ENCODE measurements at places on chromosomes 5 and 9. TPM values are rescaled to one million over a fixed set of nuclear protein-coding genes. Genes with fewer than 3 reads are reported as not detected.

DNA sequence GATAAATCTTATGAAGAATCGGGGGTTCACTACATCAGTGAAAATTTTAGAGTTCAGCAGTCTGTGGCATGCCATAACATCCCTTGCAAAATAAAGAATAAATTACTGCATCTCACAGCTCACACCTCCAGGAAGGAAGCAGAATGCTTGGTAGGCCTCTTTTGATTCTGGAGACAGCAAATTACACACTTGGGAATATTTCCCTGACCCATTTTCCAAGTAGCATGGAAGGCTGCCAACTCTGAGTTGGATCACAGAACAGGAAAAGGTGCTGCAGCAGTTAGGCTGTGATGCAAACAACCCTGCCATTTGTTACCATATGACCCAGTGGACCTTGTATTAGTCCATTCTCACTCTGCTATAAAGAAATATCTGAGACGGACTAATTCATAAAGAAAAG is 293.5 kb downstream of the ASTN2 start:
- no peak overlapping the region for H3K27ac ChIP-seq
- H3K4me3 ChIP-seq, result no peak overlapping the region
- DNase-seq, result no peak

DNA sequence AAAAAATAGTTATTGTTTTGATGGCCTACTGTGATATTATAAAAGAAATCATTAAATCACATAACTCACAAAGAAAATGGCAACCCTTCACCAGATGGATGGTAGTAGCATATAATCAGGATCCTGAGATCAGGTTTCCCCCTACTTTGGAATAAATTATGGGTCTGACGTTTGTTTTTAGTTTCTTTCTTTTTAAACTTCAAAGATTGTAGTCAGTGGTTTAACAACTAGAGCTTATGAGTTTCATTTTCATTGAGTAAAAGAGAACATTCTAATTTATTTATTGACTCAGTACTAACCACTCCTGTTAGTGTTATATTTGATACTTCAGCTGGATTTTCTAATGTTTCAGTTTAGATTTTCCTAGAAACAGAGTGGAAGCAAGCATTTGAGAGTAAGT is 218.0 kb upstream of the PCSK5 start:
- no peaks in the 10 kb centered on the region for H3K4me1 ChIP-seq
- no peaks in the 10 kb centered on the region for H3K36me3 ChIP-seq
- DNase-seq, result no peak
- no peak overlapping the region for H3K27ac ChIP-seq

PCDH12 gene
- total RNA-seq, result not detected

DNA sequence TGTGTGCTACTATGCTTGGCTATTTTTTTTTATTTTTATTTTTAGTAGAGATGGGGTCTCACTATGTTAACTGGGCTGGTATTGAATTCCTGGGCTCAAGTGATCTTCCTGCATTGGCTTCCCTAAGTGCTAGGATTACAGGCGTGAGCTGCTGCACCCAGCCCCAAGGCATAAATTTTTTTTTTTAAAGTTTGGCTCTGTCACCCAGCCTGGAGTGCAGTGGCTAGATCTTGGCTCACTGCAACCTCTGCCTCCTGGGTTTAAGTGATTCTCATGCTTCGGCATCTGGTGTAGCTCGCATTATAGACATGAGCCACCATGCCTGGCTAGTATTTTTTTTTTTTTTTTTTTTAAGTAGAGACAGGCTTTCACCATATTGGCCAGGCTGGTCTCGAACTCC is 70.3 kb downstream of the RAB24 start:
- H3K27me3 ChIP-seq, result no peaks in the 10 kb centered on the region
- DNase-seq, result no peak
- no peak overlapping the region for H3K27ac ChIP-seq
- no peak overlapping the region for H3K4me3 ChIP-seq
- no peaks in the 10 kb centered on the region for H3K4me1 ChIP-seq
- H3K36me3 ChIP-seq, result peaks cover 8% of the 10 kb centered on the region

GRCh38 chr5:12652201-12652600 is 748.0 kb upstream of the CTNND2 start:
- H3K4me1 ChIP-seq, result no peaks in the 10 kb centered on the region
- H3K27me3 ChIP-seq, result no peaks in the 10 kb centered on the region
- H3K27ac ChIP-seq, result no peak overlapping the region
- no peak for DNase-seq
- no peak overlapping the region for H3K4me3 ChIP-seq

DNA sequence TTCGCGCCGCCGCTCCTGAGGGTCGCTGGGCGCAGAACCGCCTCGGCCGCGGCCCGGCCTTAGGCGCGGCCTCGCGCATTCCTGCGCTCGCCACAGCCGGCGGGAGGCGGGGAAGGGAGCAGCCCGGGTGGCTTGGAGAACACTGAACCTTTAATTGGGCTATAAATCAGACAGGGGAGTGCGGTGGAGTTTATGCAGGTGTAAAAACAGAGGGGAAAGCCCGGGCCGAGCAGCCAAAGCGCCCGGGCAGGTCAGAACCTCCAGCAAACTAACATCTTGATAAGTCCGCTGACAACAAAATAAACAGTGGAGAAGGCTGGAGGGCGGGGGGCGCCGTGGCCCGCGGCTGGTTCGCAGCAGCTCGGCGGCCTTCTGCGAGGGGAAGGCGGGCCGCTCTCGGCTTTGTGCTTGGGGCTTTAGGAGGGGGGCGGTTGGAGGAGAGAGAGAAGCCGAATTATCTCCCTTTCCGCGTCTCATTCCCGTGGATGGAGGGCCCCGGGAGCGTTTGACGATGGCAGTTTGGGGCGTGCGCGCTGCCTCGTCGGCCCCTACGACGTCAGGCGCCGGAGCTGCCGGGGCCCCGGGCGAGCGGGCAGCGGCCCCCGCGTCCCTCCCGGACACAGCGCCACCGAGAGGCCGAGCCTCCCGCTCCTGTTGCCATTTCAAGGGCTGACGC is 11.3 kb downstream of the FOXD1 start:
- DNase-seq, result peak; percentile 51
- H3K4me3 ChIP-seq, result no peak overlapping the region
- H3K27me3 ChIP-seq, result peaks cover 66% of the 10 kb centered on the region
- peaks cover 10% of the 10 kb centered on the region for H3K4me1 ChIP-seq
- no peaks in the 10 kb centered on the region for H3K36me3 ChIP-seq

DNA sequence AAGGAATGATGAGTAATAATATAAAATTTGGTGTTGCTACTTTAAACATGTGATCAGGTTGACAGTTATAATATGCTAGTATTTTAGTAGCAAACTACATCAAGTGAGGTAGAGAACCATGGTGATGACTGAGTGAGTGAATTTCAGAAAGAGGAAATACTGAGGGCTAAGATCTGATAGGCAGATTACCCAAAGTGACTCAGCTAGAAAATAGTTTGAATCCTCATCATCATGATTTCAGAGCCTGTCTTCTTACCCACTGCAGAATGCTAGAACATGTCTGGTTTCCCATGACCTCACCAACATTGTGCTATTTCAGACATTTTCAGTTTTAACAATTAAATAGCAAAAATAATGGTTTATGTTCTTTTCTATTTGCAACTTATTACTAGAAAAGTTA is 602.1 kb downstream of the TAF11L14 start:
- H3K27ac ChIP-seq, result no peak overlapping the region
- no peak for DNase-seq
- H3K36me3 ChIP-seq, result no peaks in the 10 kb centered on the region
- no peaks in the 10 kb centered on the region for H3K27me3 ChIP-seq

DNA sequence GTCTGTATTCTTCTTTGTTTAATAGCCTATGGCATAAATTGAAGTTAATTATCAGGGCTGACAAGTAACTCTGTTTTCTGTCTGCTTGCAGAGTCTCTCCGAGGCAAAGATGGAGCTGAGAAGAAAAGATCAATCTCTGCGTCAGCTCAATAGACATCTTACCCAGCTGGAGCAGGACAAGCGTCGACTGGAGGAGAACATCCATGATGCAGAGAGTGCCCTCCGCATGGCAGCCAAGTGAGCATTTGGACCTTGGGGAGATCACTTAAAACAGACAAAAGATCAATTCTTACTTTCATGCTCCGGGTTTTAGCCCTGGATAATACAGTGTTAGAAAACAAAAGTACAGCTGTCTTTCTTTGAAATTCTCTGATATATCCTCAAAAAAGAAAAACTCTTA is 293.8 kb downstream of the CCDC171 start:
- H3K4me3 ChIP-seq, result no peak overlapping the region
- no peak overlapping the region for H3K27ac ChIP-seq
- DNase-seq, result no peak
- no peaks in the 10 kb centered on the region for H3K27me3 ChIP-seq
- no peaks in the 10 kb centered on the region for H3K4me1 ChIP-seq

DNA sequence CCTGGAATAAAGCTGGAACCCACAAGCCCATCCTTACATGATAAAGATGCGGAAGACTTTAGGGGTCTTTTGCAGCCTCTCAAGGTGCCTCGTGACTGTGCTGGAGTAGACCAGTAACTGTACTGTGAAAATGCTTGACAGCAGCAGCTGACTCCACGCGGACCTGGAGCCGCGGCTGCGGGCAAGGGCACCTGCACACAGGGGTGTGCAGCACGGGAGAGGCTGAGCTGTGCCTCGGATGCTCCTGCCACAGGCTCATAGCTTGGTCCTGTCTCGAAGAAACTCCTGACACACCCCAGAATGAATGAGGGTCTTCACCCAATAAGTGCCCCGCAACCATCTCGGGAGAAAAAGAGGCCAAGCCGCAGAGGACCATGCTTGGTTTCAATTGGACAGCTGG is 40.3 kb upstream of the CEP72 start:
- no peak for DNase-seq
- peaks cover 22% of the 10 kb centered on the region for H3K27me3 ChIP-seq
- H3K4me1 ChIP-seq, result no peaks in the 10 kb centered on the region
- no peak overlapping the region for H3K4me3 ChIP-seq
- no peak overlapping the region for H3K27ac ChIP-seq

GRCh38 chr5:103667068-103667467 is 104.5 kb upstream of the NUDT12 start:
- H3K27ac ChIP-seq, result no peak overlapping the region
- no peaks in the 10 kb centered on the region for H3K27me3 ChIP-seq
- no peak overlapping the region for H3K4me3 ChIP-seq
- H3K4me1 ChIP-seq, result no peaks in the 10 kb centered on the region
- H3K36me3 ChIP-seq, result no peaks in the 10 kb centered on the region

ENTPD2 gene
- total RNA-seq, result not detected

DNA sequence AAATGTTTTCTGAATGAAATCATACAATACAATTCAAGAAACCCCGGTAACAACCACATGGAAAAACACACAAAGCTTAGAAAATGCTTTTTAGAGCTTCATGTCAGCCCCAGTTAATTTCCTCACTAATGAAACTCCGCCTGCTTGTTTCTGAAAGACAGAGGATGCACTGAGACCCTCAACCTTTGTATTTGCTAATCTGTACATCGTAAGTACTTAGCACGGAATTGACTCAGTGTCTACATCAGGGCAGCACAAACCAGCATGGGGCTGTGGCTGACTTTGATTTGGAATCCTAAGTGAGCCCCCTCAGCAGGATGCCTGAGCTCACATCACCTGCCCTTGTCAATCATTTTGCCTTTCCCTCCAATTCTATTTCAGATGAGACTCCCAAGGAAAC is 499.1 kb upstream of the MPDZ start:
- no peak overlapping the region for H3K4me3 ChIP-seq
- no peak for DNase-seq
- H3K4me1 ChIP-seq, result no peaks in the 10 kb centered on the region
- no peaks in the 10 kb centered on the region for H3K27me3 ChIP-seq

DNA sequence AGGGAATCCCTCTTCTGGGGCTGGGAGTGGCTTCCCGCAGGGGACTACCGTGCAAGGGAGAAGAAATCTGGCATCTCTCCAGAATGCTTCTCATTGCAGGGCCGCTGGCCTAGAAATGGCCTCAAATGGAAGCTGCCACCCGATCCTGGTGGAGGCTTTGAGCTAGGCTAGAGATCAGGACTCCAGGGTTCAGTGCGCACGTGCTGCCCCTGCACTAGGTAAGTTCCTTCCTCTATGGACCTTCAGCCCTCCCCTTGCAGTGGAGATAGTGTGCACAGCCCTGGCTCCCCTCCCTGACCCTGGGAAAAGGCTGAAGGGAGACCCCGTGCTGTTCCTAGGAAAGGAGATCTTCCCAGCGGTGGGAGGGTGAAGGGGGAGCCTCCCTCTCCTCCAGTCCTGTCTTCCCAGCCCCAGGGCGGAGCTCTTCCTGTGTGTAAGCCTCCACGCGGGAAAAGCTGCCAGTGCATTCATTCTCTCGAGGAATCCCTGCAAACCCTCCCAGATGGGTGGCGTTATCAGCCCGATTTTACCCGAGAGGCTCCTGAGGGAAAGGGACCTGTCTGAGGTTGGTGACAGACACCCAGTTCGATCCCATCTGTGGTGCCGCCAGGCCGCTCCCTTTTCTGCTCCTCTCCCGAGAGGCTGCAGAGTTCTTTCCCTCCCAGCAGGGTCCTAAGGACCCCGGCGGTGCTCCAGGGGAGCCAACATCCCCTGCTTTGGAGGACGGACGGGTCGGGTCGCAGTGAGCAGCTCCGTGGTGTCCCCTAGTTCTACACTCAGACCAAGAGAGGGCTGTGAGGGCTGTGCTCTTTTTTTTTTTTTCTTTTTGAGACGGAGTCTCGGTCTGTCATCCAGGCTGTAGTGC is 1.4 kb upstream of the CERCAM start:
- H3K4me1 ChIP-seq, result peaks cover 20% of the 10 kb centered on the region
- peaks cover 7% of the 10 kb centered on the region for H3K27me3 ChIP-seq
- no peak overlapping the region for H3K4me3 ChIP-seq
- H3K27ac ChIP-seq, result no peak overlapping the region

GRCh38 chr5:180114304-180115003 is 42.9 kb upstream of the RNF130 start:
- no peaks in the 10 kb centered on the region for H3K27me3 ChIP-seq
- H3K4me3 ChIP-seq, result no peak overlapping the region
- H3K4me1 ChIP-seq, result no peaks in the 10 kb centered on the region
- DNase-seq, result no peak

- H3K27ac ChIP-seq, result no peak overlapping the region
- no peaks in the 10 kb centered on the region for H3K36me3 ChIP-seq
- peaks cover 3% of the 10 kb centered on the region for H3K4me1 ChIP-seq
- H3K4me3 ChIP-seq, result no peak overlapping the region
- DNase-seq, result no peak
- H3K27me3 ChIP-seq, result no peaks in the 10 kb centered on the region
These were observed 30.0 kb downstream of the ARHGEF37 start for GRCh38 chr5:149611326-149611725.

DNA sequence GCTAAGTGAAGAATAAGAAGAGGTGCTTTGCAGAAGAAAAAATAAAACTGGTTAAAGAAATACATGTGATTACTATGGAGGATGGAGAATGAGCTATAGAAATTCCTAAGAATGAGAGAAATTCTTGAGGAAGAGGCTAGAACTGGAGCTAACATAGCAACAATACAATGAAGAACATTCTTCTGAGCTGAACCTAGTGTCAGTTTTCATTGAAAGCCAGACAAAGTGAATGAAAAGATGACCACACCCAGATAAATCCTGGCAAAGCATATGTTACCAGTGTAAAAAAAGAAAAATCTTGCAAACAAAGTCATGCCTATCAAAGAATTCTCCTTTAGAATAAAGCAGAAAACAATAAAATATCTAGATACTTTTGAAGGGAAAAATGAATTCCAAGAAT is 39.6 kb downstream of the SGCD start:
- H3K27me3 ChIP-seq, result peaks cover 3% of the 10 kb centered on the region
- H3K27ac ChIP-seq, result no peak overlapping the region
- H3K36me3 ChIP-seq, result no peaks in the 10 kb centered on the region
- no peak for DNase-seq

GRCh38 chr5:84191281-84191680 is 193.4 kb downstream of the EDIL3 start:
- H3K4me3 ChIP-seq, result no peak overlapping the region
- no peaks in the 10 kb centered on the region for H3K36me3 ChIP-seq
- no peaks in the 10 kb centered on the region for H3K27me3 ChIP-seq
- no peak overlapping the region for H3K27ac ChIP-seq

SLCO6A1 gene
- not detected for total RNA-seq

GRCh38 chr5:22908129-22908528 is 55.0 kb upstream of the CDH12 start:
- no peak overlapping the region for H3K27ac ChIP-seq
- DNase-seq, result no peak

All from B cell (primary cell).